ENCODE measurements at places on chromosomes 7 and 10.
A peak's percentile ranks its signal among the peaks of the same experiment; 100 is the strongest.

- no peak for DNase-seq
These were observed 58.1 kb downstream of the UNCX start for GRCh38 chr7:1290679-1291356.

GRCh38 chr10:17432723-17433122, 21.7 kb downstream of the ST8SIA6 start:
- DNase-seq = no peak

GRCh38 chr10:30581779-30582380, 47.7 kb downstream of the LYZL2 start:
- DNase-seq = peak; percentile 26

- no peak for DNase-seq
These were observed 31.3 kb upstream of the DAGLB start for GRCh38 chr7:6479067-6479466.

DNA sequence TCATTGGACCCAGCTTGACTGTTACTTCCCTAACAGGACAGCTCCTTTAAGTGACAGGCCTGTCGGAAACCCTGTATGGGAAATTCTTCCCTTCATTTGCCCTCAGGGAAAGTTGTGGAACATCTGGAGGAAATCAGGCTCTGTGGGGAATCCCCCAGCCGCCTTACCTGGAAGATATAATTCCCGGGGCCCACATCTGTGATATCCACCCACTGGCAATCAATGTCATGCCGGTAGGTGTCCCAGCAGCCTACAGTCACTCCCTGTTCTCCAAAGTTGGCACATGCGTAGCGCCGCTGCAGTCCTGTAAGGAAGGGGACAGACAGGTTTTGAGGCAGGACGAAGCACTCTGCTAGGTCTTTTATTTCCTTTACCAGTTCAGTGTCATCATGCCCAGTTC, 16.6 kb downstream of the LOXL4 start:
- no peak for DNase-seq

All from H54 (cell line).